ENCODE measurements at places on chromosomes 7 and 10.

DNA sequence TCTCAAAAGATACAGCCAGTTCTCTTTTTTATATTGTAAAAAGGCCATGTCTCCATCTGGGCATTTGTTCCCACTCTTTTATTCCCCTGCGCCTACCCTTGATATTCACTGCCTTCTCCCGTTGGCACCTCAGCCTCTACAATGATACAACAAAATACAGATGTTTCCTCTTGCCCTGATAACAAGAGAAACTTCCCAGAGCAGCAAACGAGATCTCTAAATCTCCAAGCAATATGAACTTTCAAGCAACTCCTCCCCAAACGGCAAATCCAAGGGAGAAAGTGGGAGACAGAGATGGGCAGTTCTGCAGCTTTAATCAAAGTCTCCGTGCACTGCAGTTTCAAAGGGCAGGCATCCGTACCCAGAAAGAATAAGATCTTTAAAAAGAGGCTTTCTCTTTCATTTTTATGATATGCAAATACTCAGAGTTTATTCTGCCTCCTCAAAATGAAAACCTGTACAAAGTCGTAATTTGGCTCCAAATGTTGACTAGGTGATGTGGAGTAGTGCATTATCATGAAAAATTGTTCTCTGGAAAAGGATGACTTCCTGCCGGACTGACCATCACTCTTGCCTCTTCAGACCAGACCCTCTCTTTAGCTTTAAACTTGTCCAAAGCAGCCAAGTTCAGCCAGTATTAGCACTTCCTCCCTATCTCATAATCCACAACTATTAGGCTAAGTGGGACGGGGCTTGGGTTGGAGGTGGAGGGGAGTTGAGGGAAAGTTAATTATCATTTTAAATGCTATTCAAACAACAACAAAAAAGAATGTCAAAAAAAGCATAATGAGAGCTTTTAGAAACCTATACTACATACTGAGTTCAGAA, 682 bp downstream of the HGF start:
- no peak for DNase-seq

- DNase-seq, result no peak
Measured at GRCh38 chr7:44288381-44288685, 37.1 kb downstream of the CAMK2B start.

GRCh38 chr7:149334219-149334618, 72.2 kb downstream of the ZNF783 start:
- no peak for DNase-seq

- DNase-seq, result no peak
Measured at GRCh38 chr7:2903682-2904162, 59.6 kb upstream of the GNA12 start.

DNA sequence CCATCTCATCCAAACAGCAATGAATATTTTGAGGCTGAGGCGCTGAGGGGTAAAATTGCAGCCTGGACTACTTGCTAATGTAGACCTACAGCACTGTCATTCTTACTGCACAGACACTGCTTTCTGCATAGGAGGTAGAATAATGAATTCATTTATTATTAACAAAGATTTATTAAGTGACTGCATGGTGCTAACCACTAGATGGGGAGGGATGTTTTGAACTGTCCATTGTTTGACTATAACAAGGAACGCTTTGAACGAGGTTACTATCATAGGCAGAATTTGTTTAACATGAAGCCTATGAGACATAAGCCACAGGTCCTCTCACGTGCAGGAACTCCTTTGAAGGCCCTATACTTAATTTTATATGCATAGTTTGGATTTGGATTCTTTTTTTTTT, 143.8 kb downstream of the CFTR start:
- no peak for DNase-seq
